ENCODE measurements at places on chromosomes 1 and 21.

DNA sequence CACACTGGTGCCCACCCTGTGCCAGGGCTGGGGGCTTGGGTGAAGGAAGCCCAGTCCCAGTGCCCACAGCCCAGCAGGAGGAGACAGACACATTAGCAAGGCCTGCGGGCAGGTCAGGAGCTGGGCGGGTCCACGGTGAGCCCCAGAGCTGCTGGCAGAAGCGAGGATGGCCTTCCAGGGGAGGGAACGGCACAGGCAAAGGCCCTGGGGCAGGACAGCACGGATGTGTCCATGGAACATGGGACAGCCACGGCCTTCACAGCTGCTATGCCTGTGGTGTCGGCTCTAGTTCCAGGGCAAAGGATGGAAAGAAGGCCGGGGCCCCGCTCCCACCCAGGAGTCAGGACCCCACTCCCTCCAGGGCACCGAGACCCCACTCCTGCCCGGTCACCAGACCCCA is 165.0 kb upstream of the ARHGEF16 start:
- DNase-seq = no peak

DNA sequence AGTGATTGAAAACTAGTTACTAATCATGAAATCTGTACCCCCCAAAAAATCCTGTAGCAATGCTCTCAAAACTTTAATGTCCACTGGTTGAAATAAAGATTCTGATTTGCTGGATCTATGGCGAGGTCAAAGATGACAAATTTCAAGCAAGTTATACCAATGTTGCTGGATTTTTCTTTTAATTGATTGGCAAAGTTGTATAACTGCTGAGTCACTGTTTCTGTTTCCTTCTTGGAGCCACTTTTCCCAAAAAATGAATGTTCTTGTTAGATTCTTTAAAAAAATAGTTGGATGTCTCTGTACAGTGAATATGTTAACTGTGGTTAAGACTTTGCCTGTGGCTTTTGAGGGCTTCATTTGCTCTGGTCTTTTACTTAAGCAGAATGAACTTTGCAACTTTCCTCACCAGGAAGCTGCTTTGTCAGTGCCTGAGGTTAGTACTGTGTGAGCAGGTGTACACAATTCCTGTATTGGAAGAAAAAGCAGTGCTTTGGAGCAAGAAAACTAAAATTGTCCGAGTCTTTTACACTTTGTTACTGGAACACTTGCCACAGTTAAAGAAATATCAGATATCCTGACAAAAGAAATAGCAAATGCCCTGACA is 1211.9 kb downstream of the MRPL39 start:
- no peak for DNase-seq

DNA sequence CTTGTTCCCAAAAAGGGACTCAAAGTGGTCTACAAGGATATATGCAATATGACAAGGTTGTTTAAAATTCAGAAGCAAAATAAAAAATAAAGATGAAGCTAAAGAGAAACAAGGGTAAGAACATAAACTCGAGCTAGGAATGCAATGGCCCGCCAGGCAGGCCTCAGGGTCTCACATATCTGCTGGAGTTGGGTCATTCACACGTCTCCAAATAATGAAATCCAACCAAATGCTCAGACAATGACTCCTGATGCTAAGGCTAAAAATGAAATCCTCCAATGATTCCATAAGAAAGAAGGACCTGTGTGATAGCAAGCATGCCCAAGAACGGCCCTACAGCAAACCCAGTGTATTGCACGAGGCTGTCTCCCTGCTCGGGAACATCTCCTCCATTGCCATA is 153.3 kb upstream of the ETS2 start:
- no peak for DNase-seq

DNA sequence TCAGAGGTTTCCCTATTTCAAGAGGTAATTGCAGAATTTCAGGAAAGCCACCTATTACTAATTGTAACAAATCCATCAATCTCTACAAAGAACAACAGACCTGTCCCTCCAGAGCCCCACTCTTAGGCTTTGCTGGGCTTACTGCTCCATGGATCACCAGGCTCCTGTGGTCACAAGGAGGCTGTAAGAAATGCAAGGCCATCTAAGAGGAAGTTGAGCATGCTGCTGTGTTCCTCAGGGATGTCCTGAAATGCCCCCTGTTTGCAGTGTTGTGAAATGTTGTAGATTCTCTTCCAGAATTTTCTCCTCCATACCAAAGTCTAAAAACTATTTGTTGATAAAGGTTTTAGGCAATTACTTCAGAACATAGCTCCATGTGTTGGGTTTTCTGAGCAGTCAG is 24.4 kb upstream of the DUSP23 start:
- DNase-seq = peak; percentile 6

- no peak for DNase-seq
Measured at GRCh38 chr1:7550981-7551380, 220.1 kb upstream of the VAMP3 start.

GRCh38 chr1:87141556-87141955 is 187.1 kb upstream of the LMO4 start:
- no peak for DNase-seq

GRCh38 chr1:18556364-18556763 is 74.3 kb upstream of the PAX7 start:
- peak; percentile 3 for DNase-seq

GRCh38 chr1:1826356-1827088 is 48.3 kb upstream of the NADK start:
- DNase-seq = peak; percentile 54
